ENCODE measurements at places on chromosomes 12 and 14. TPM values are rescaled to one million over a fixed set of nuclear protein-coding genes. Genes with fewer than 3 reads are reported as not detected.
A peak's percentile ranks its signal among the peaks of the same experiment; 100 is the strongest.

DNA sequence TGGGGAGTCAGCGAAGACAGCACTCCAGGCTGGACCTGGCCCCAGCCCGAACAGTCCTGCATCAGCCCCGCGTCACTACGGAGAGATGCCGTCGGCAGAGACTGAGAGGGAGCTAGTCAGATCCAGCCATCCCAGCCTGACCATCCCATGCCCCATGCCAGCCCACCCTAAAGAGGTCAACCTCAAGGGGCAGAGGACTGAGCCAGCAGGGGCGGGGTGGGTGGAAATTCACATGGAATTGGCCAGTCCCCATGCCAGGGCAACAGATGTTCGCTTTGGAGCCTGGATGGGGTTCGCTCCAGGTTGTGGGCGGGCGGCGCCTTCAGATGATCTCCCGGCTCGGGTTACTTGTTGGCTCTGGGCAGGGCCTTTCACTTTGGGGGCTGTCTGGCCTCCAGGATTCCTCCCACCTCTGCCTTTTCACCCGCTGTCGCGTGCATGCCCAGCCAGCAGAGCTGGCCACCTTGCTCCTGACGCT, 154.3 kb downstream of the TSPAN9 start:
- no peak for DNase-seq

GRCh38 chr12:65690477-65690876, 133.8 kb upstream of the HMGA2 start:
- DNase-seq, result no peak

DNA sequence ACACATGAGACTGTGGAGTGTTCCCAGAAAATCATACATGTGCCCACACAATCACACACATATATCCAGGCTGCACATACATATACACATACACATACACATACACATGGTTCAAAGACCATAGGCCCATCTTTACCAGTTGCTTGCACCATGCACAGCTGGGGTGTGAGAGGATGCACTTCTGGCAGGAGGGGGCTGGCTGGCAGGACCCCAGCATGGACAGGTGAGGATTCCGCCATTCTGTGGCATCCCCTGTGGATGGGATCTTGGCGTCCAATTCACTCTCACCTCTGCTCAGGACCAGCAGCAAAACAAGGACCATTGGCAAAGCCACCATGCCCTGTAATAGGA, 7.0 kb downstream of the ITGB7 start:
- DNase-seq, result no peak

DNA sequence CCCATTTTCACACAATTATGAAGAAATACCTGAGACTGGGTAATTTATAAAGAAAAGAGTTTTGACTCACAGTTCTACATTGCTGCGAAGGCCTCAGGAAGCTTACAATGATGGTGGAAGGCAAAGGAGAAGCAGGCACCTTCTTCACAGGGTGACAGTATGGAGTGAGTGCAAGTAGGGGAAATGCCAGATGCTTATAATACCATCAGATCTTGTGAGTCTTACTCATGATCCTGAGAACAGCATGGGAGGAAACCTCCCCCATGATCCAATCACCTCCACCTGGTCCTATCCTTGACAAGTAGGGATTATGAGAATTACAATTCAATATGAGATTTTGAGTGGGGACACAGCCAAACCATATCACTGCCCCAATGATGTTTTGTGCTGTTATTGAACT, 189.3 kb upstream of the CRY1 start:
- DNase-seq, result no peak

GRCh38 chr12:122932207-122932606, 34.1 kb downstream of the ABCB9 start:
- no peak for DNase-seq

DNA sequence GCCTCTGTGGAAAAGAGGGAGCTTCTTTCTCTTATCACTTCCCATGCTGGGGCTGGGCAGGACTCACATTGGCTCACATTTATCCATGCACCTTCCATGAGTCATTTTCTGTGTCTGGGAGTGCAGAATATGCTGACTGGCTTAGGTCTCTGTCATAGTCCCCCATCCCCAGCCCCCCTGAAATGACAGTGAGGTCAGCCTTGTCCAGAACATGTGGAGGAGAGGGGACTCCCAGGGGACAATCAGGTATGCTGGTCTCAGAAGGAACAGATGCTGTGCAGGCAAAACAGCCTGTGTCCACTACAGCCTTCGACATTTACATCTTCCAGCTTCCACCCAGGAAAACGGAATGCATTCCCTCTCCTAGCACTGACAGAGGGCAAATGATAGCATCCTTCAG, 35.0 kb downstream of the ADGRD1 start:
- DNase-seq, result peak; percentile 14

- peak; percentile 24 for DNase-seq
These were observed 25.5 kb upstream of the DTX1 start for GRCh38 chr12:113030875-113031525.

DNA sequence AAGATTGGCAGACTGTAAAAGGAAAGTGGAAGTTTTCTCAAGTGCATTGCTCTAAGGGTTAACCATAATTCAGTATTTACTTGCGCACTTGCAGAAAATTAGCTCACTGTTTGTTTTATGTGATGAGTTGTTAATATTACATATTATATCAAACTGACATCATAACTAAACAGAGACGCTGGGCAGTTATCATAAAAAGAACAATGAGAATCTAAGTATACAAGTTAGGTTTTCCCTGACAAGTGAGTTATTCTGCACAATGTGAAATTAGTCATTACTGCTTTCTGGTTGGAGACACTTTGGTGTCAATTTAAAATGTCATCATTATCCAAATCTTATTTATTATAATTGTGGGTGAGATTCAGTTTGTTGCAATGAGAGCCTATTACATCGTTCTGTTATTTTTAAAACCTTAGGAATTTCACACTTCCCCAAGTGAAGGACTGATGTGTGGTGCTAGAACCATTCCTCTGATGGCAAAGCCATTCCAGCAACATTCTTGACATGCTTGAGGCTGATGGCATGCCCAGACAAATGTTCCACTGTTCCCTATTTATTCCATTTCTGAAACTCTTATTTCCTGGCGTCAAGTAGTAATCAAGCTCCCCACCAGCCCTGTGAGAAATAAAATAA, 90.1 kb upstream of the FLRT2 start:
- DNase-seq, result no peak

DNA sequence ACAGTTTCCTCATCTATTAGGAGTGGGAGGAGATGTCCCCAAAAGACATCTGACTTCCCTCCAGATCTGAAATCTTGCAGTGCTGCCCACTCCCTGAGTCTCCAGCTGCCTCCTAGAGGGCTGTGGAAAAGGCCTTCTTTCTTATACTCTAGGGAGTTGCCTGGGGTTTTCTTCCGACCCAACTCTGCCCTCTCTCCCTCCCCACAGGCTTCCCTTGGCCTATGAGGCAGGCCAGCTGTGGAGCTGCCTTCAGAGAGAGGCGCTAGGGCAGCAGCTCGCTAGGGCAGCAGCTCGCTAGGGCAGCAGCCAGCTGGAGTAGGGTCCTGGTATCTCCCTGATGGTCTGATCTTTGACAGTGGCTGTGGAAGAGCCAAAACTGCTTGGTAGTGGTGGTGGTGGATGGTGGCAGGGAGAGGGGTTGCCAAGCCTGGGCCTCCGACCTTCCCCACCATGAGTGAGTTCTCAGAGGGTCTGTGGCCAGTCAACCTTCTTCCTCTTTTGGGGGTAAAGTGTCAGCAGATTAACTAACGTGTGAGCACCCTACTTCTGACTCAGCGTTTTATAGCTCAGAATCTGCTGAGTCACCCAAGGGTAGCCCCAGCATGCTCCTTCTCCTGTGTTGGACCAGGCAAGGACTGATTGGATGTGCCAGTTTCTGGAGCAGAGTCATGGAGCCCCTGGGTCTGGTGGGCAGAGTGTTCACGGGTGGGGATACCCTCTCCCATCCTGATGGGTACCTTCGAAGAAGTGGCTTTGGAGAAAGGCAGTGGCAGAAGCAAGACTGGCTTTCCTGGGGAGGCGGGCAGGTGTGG, 2.3 kb downstream of the SLC48A1 start:
- no peak for DNase-seq

DNA sequence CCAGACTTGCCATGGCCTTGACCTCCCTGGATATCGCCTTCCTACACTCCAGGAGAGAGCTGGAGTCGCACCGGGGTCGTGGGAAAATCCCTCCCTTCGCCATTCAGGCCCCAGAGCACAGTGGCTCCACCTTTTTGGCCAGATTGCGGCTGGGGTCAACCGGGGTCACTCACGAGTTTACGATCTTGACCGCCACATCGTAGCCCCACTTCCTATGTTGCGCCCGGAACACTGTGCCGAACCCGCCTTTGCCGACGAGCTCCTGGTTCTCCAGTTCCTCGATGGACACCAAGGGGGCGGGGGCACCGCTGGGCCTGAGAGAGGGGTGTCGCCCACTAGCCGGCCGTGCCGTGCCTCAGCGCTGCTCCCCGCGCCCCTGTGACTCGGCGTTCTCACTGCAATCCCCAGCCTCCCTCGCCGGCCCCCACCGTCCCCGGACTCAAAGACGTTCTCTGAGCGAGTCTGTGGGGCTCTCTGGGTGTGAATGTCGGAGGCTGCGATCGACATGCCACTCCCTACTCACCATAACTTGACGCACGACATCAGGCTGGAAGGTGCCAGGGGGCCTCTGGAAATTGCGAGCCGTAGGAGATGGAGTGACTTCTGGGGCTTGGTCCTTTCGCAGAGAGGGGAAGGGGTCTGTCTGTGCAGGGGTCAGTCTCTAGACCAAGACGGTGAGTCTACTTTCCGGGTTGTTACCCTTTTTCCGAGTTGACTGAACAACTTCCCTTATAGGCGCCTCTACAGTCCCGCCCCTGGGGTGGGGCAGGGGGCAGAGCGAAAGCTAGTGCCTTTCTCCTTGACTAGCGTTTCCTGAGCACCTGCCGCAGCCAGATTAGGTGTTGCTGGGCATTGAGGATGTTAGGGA, at the start of gene RIPK3:
Gene RIPK3 (minus strand): TSS at position 708 of the 868 bp plus-strand sequence. CDS start 165 bp downstream, at position 543.
- DNase-seq, result peak; percentile 77

DNA sequence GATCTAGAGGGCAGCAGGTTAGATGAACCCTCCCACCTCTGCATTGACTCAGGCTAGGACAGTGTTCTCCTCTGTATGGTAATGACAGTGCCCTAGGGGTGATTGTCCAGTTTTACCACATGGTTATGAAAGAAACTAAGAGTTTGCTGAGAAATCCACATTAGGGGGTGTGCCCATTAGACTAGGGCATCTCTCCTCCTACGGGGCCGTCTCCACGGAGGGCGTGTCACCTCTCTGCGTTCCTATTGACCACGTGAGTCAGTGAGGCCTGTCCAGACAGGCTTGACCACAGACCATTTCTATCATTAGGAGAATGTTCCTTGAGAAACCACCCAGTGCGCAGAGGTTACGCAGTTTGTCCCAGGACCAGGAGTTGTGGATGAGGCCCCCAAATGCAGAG, 8.3 kb downstream of the MVK start:
- no peak for DNase-seq

- no peak for DNase-seq
These were observed 3.2 kb downstream of the SIX6 start for GRCh38 chr14:60512126-60512525.

GRCh38 chr12:57743769-57744168, 1.1 kb upstream of the TSPAN31 start:
- DNase-seq, result no peak

- DNase-seq, result no peak
These were observed 1046.9 kb upstream of the FLRT2 start for GRCh38 chr14:84483072-84483420.

- no peak for DNase-seq
These were observed 135.1 kb upstream of the DIO2 start for GRCh38 chr14:80346395-80346794.

DNA sequence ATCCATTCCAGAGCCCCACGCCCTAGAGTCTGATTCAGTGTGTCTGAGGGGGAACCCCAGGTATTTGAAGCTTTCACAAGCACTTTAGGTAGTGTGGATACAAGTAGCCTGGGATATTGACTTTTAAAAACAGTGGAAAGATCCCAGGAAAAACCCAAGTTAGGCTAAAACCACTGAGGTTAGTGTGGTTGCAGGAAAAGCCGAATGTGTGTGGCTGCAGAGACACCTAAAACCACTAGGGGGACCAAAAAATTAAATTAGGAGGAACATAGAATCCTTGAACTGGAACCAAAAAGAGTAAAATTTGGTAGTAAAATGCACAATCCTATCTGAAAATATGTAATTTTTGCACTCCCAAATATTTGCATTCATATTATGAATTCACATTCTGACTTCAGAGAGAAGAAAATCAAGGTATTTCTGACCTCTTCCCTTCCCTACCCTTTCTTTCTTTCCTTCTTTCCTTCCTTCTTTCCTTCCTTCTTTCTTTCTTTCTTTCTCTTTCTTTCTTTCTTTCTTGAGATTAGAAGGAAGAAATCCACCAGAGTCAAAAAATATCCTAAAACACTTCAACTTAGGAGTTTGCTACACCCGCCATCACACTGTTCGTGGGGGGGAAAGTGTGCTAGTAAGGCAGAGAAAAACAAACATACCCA, 37.8 kb downstream of the SLCO1A2 start:
- no peak for DNase-seq

GRCh38 chr12:5792343-5792742, 152.7 kb downstream of the ANO2 start:
- no peak for DNase-seq

GRCh38 chr14:93858896-93859295, 68.2 kb upstream of the FAM181A start:
- no peak for DNase-seq

- no peak for DNase-seq
These were observed 1.1 kb downstream of the IFNG start for GRCh38 chr12:68158432-68158831.

DNA sequence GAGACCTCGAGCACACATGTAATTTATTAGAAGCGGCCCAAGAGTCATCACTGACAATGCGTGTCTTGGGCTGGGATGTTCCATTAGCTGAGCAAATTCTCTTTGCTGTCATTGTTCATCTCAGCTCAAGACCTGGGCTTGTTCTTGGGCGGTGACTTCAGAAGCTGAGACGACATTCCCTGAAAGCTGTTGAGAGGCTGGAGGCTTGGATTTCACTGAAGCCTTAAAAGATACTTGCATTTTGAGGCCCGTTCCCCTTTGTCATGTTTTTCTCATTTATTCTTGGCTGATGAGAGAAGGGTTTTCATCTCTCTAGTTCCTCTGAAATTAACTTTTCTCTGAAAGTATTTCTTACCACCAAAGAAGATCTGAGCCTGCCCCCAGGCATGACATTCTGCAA, 16.6 kb upstream of the SUSD6 start:
- no peak for DNase-seq

The NPC2 gene
- 156 TPM for total RNA-seq

The TIMELESS gene
- 4.0 TPM for total RNA-seq

The CACNA2D4 gene
- 2.6 TPM for total RNA-seq

The LGR5 gene
- 0.12 TPM for total RNA-seq

The DNAI7 gene
- 0.94 TPM for total RNA-seq

The KRT77 gene
- not detected for total RNA-seq

The FSCB gene
- total RNA-seq, result not detected

The CLEC4A gene
- total RNA-seq, result 1.7 TPM

The DTX1 gene
- total RNA-seq, result 9.8 TPM

The PLEKHD1 gene
- total RNA-seq, result 0.15 TPM

The RAB5B gene
- 114 TPM for total RNA-seq

The RPGRIP1 gene
- 0.26 TPM for total RNA-seq

All from left cardiac atrium (tissue), 4 donors.